Kidney epithelial cell (primary cell): ENCODE measurements at places on chromosomes 2 and 18. TPM values are rescaled to one million over a fixed set of nuclear protein-coding genes. Genes with fewer than 3 reads are reported as not detected.

- DNase-seq, result no peak
These were observed 9.0 kb upstream of the NPPC start for GRCh38 chr2:231935207-231935524.

The C2orf92 gene
- total RNA-seq, result 0.96 and 1.9 TPM in 2 replicates

GRCh38 chr2:100601661-100602060 is 38.9 kb downstream of the PDCL3 start:
- DNase-seq, result no peak

DNA sequence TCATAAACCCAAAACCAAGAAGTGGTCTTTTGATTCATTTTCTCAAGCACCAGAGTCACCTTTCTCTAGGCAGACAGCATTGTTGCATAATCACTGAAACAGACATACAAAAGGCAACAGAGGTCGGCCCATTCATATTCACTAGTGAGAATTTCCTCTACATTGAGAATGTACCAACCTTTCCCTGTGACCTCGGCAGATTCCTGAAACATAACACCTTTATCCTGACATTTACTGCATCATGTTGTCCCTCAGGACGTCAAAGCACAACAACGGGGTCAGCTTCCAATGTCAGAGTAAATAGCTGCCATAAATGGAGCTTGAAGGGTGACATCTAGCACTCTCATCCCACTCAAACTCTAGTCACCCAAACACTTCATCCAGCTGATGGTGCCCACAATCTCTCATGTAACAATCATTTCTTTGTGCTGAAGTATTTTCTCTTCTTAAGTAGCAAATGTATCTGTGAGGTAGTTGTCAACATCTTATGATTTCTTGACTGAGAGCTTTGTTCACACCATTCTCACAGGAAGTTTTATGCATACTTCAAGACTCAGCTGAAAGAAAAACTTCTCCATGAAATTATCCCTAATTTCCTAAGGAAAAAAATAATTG is 802.6 kb upstream of the CHAC2 start:
- DNase-seq, result no peak

GRCh38 chr2:98333922-98334321 is 12.3 kb upstream of the CNGA3 start:
- DNase-seq, result no peak

DNA sequence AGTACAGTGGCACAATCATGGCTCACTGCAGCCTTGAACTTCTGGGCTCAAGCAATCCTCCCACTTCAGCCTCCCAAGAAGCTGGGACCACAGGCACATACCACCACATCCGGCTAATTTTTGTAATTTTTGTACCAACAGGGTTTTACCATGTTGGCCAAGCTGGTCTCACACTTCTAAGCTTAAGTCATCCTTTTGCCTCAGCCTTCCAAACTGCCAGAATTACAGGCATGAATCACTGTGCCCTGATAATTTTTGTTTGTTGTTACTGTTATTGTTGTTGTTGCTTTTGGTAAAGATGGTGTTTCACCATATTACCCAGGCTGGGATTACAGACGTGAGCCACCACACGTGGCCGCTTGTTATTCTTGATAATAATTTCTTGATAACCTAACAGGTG is 10.5 kb upstream of the COBLL1 start:
- no peak for DNase-seq

The NDUFB3 gene
- 37.7 and 59.0 TPM in 2 replicates for total RNA-seq

DNA sequence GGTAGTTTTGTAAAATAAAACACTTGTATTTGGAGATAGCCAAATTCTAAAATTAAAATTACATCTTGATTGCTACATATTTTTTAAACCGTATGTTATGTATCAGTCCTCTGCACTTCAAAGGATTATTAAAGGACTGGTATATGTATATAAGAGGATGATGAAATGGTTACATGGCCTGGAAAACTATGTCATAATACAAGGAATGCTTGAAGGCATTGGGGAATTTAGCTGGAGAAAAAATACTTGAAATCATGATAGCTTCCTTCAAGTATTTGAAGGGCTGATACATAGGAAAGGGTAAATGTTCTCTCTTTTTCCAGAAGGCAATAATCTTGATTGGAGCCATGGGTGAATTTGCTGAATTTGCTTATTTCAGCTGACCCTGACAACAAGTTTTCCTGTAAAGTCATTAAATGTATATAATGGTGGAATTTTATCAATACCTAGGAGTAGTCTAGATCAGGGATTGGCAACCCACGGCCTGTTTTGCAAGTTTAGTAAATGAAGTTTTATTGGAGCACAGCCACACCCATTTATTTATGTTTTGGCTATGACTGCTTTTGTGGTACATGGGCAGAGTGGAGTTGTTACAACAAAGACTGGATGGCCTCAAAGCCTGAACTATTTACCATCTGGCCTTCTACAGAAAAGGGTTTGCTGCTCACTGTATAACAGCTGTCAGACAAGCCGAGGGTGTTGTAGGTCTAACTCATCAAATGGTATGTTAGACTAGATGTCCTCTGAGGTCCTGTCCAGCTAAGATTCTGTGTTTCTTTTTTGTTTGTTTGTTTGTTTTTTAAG is 34.4 kb downstream of the ACYP2 start:
- DNase-seq, result no peak

- DNase-seq, result peak; percentile 51
These were observed 29.7 kb downstream of the NOL10 start for GRCh38 chr2:10659898-10660568.

GRCh38 chr2:145599756-145600155 is 1079.8 kb upstream of the ZEB2 start:
- DNase-seq, result no peak

DNA sequence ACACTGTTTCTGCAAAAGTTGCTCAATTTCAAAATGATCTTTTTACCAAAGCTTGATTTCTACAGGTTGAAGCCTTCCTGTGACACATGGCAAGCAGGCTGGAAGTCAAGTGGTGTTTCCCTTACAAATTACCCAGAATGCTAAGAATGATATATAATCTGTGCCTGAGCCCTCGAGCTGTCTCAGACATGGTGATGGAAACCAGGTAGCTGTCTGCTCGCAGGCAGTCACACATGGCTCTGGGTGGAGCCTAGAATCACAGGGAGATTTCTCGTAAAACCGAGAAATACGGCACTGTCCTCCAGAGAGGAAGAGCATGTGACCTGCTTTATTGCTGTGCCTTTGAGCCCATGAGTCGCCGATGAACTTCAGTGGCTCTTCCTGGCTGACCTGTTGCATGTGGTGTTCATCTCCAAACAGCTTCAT is 392.9 kb downstream of the ZNF521 start:
- no peak for DNase-seq

DNA sequence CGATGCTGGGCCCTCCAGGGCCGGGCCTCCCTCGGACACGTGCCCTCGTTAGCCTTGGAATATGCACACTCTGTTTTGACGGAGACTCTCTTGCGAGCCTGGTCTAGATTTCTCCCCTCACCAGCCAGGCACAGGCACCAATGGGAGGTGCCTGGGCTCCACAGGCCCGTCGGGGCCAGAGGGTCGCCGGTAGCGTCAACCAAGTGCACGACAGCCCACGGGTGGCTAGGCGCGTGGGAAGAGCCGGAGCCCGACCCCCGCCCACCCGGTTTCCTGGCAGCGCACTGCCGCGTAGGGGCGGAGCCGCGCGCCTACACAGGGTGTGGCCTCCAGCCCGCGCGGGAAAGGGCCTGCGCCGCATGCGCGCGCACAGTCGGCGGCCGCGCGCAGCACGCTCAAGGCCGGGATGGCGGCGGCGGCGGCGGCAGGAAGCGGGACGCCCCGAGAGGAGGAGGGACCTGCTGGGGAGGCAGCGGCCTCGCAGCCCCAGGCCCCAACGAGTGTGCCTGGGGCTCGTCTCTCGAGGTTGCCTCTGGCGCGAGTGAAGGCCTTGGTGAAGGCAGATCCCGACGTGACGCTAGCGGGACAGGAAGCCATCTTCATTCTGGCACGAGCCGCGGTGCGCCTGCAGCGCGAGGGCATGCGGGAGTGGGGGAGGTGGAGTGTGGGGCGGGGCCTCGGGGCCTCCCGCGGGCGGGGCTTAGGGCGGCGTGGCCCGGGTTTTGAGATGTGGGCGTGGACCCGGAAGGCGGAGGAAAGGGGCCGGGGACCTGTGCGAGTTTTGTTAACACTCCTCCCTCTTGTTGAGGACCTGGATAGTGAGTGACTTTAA is at the start of gene POLE4:
TSS of gene POLE4 (plus strand) at position 370 of the 832 bp plus-strand sequence. CDS start at position 407, 37 bp downstream.
- DNase-seq, result no peak

DNA sequence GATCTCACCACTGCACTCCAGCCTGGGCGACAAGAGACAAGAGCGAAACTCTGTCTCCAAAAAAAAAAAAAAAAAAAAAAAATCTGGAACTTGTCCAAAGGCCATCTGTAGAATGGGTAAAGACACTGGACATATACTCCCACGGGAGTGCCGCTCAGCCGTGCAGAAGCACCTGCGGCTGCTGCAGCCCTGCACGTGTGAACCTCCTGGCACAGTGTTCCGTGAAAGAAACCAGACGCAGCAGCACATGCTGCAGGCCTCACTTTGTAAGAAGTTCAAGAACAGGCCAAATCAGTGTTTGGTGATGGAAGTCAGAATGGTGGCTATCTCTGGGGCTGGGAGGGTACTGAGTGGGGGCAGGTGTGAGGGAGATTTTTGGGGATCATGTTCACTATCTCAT is 6.5 kb downstream of the CHRND start:
- no peak for DNase-seq

The RAB17 gene
- 10.7 and 12.1 TPM in 2 replicates for total RNA-seq

- DNase-seq, result no peak
These were observed 473 bp downstream of the ELMOD3 start for GRCh38 chr2:85355073-85355410.

GRCh38 chr2:51237626-51238271 is 205.8 kb upstream of the NRXN1 start:
- DNase-seq, result no peak

- DNase-seq, result no peak
These were observed 14.9 kb downstream of the TRMT61B start for GRCh38 chr2:28855193-28855592.

GRCh38 chr2:27651056-27651455 is 12.4 kb downstream of the SUPT7L start:
- no peak for DNase-seq

The AMER3 gene
- total RNA-seq, result not detected in 2 replicates

- no peak for DNase-seq
These were observed 86.9 kb upstream of the RBBP8 start for GRCh38 chr18:22846088-22846683.

DNA sequence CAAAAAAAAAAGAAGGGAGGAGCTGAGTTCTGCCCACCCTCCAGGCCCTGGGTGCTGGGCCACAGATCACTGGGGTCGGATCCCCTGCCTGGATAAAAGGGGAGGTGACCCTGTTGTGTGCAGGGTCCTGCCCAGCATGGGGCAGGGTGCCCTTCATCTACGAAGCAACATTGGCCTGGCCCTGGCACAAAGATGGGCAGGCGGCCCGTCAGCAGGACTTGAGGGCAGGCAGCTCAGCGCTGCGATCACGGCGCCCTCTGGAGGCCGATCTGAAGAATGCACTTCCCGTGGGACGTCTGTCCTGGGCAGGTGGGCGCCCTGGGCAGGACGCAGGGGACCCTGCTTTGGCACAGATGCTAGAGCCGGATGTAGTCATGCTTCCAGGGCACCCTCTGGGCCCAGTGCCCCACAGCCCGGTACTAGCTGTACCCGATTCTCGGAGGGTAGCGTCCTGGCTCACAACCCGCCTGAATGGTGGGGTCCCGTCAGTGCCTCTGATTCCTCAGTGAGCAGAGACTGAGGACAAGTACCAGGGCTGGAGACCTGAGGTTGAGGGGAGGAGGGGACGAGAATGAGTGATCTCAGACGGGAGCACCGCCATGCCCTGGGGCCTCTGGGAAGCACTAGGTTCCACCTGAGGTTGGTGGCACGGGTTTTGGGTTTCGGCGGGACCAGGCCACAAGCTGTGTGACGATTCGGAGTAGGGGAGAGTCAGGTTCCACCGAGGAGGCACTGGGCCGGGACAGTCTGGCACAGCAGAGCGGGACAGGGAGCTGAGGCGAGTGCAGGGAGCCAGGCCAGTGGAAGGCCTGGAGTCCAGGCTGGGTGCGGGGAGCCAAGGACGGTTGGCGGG is 18.0 kb downstream of the ARID5A start:
- DNase-seq, result no peak

DNA sequence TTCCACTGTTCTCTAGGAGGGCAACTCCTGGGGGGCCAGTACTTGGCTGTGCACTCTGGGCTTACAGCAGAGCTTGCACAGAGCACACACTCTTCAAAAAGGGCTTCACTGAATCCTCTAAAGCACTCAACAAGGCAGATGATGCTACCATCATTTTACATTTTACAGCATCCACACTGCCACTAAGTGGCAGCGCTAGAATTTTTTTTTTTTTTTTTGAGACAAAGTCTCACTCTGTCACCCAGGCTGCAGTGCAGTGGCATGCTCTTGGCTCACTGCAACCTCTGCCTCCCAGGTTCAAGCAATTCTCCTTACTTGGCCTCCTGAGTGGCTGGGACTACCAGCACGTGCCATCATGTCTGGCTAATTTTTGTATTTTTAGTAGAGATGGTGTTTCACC is 8.6 kb downstream of the AMMECR1L start:
- no peak for DNase-seq

The MEX3C gene
- total RNA-seq, result 60.1 and 64.7 TPM in 2 replicates

DNA sequence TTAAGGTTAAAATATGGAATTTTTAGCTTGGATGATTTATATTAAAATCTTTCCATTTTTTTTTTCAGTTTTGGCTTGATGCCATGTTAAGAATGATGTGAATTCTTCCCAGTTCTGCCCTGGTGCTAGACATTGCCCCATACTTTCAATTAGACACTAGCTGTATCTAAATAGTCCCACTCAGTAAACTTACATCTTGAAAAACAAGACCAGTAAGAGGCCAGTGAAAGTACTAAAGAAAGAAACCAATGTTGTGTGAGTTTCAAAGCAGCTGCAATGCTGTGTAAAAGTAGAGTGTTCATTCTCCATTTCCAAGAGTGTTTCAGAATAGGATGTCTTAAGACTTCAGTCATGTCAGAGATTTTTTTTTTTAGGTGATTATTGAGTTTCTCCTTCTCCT is 40.0 kb upstream of the CYBRD1 start:
- no peak for DNase-seq

The REG3A gene
- not detected in 2 replicates for total RNA-seq

- no peak for DNase-seq
These were observed 1.9 kb upstream of the NABP1 start for GRCh38 chr2:191675807-191676721.

- DNase-seq, result no peak
These were observed 72.6 kb downstream of the ANKRD44 start for GRCh38 chr2:197238043-197238365.

- no peak for DNase-seq
These were observed at the start of gene TGFBRAP1 for GRCh38 chr2:105329561-105330495. Gene TGFBRAP1, minus strand, starts transcription at chr2:105329735. Its CDS starts 21,434 bp downstream, at chr2:105308301.

The INO80D gene
- 9.7 and 11.0 TPM in 2 replicates for total RNA-seq

GRCh38 chr2:21599417-21599816 is 475.6 kb downstream of the TDRD15 start:
- no peak for DNase-seq

- DNase-seq, result no peak
These were observed 99.6 kb downstream of the KCTD1 start for GRCh38 chr18:26448714-26449159.

GRCh38 chr2:113117541-113118262 is 9.7 kb upstream of the IL1RN start:
- DNase-seq, result peak; percentile 52

The CYRIA gene
- total RNA-seq, result 3.0 and 4.2 TPM in 2 replicates

DNA sequence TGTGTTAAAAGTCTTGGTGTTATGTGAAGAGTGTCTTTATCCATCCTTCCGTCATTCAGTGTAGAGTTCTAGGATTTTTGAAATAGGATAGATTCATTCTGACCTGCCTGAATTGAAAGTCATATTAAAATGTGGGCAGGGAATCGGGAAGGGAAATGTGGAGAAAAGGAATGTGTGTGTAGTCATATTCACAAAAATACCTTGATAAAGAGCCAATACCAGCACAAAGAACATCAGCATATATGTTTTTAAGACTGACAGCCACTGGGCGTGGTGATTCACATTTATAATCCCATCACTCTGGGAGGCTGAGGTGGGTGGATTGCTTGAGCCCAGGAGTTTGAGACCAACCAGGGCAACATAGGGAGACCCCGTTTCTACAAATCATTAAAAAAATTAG is 188.1 kb downstream of the CAMKMT start:
- no peak for DNase-seq
